ENCODE measurements at places on chromosomes 5 and 9. TPM values are rescaled to one million over a fixed set of nuclear protein-coding genes. Genes with fewer than 3 reads are reported as not detected.

The IFNA2 gene
- total RNA-seq: not detected

The SPATA31E1 gene
- total RNA-seq: not detected

The CLIC3 gene
- total RNA-seq: 0.95 TPM

The NUTM2F gene
- total RNA-seq: not detected

The KLF4 gene
- 264 TPM for total RNA-seq

The ZFP37 gene
- 1.5 TPM for total RNA-seq

The SLC25A46 gene
- total RNA-seq: 56.6 TPM

Measured in omental fat pad (tissue), 4 donors.